ENCODE measurements at places on chromosomes 3 and 15.

- DNase-seq: no peak
Observed at GRCh38 chr15:25705433-25706115, 157.6 kb downstream of the ATP10A start.

GRCh38 chr15:61748529-61748928 is 311.7 kb downstream of the VPS13C start:
- DNase-seq: no peak

DNA sequence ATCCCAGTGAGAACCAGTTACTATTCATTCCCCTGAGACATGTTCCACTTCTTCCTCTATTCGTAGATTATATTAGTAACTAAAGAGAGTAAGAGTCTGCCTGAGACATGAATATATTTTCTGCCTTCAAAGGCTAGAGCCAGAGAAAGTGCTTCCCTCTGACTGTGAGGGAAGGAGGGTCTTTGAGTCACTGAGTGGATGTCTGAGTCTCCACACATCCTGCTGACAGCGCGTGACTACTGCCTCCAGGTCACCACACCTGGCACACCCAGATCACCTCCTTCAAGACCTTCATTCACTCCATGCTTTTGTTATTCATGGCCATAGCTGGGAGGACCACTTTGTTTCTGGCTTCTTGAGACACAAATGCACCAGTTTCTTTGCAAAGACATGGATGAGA is 135.6 kb downstream of the SOX2 start:
- DNase-seq: no peak

- no peak for DNase-seq
Observed at GRCh38 chr3:196007744-196008335, 74.0 kb downstream of the TFRC start.

- no peak for DNase-seq
Observed at GRCh38 chr15:91122296-91122695, 22.2 kb downstream of the SV2B start.

Data from activated CD4-positive, alpha-beta T cell treated with anti-CD3 and anti-CD28 coated beads for 24 hours (primary cell).